ENCODE measurements at places on chromosomes 2 and 18. TPM values are rescaled to one million over a fixed set of nuclear protein-coding genes. Genes with fewer than 3 reads are reported as not detected.

Gene CLIP4
- total RNA-seq = 98.6 TPM

- no peak for DNase-seq
These were observed 33.6 kb upstream of the ACAA2 start for GRCh38 chr18:49846718-49847470.

DNA sequence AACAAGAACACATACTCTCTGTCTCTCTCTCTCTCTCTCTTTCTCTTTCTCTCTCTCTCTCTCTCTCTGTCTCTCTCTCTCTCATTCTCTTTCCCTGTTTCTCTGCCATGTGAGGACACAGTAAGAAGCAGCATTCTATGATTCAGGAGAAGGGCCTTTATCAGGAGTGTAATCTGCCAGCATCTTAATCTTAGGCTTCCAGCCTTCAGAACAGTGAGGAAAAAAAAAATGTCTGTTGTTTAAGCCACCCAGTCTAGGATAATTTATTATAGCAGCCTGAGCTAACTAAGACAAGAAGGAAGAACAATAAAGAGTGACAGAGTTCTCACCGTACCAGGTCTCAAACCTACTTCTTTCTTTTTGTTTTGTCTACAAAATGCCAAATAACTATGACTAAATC, 399.4 kb downstream of the SOCS6 start:
- DNase-seq = no peak

Gene ARHGAP28
- total RNA-seq = 3.6 TPM

Gene ACKR3
- total RNA-seq = 52.4 TPM

DNA sequence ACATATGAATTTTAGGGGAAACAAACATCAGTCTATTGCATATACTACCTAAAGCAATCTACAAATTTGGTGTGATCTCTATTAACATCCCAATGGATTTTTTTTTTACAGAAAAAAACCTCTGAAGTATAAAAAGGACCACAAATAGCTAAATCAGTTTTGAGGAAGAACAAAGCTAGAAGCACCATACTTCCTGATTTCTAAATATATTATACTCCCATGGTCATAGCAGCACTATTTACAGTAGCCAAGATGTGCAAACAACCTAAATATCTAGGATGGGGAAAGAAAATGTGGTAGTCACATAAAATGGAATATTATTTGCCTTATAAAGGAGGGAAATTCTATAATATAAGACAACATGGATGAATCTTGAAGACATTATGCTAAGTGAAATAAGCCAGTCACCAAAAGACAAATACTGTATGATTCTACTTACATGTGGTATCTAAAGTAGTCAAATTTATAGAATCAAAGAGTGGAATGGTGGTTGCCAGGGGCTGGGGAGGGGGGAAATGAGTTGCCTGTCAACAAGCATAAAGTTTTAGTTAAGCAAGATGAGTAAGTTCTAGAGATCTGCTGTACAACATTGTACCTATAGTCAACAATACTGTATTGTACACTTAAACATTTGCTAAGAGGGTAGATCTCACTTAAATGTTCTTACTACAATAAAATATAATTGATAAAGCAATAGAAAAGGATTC, 17.6 kb upstream of the CASP8 start:
- DNase-seq = no peak

- no peak for DNase-seq
These were observed 1.2 kb upstream of the HAAO start for GRCh38 chr2:42793334-42794270.

All from tibial nerve (tissue), 4 donors.